ENCODE measurements at places on chromosomes 13 and 19.

- DNase-seq, result no peak
Observed at GRCh38 chr19:45070861-45071544, 5.3 kb downstream of the ZNF296 start.

- DNase-seq, result no peak
Observed at GRCh38 chr19:46911456-46911855, 50.7 kb downstream of the ARHGAP35 start.

- DNase-seq, result no peak
Observed at GRCh38 chr19:32866564-32867265, 2.9 kb downstream of the SLC7A9 start.

DNA sequence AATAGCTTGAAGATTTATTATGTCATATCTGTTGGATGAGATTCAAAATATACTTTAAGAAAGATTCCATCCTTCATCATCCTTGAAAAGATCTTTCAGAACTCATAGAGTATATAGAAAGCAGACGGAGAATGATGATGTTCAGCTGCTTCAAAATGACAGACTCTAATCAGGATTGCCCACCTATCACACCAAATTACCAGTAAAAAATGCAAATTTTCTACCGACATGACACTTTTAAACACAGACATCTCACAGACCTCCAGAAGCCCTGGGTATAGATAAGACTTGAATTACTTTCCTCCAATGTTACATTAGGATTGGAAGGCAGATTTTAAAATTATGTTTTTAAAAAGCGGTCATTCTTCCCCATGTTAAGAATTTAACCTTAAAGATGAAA, 235.5 kb downstream of the GPC6 start:
- DNase-seq, result no peak

- DNase-seq, result no peak
Observed at GRCh38 chr19:5115771-5116202, 146.9 kb downstream of the KDM4B start.

GRCh38 chr13:21291840-21292239, 115.4 kb downstream of the MRPL57 start:
- no peak for DNase-seq

DNA sequence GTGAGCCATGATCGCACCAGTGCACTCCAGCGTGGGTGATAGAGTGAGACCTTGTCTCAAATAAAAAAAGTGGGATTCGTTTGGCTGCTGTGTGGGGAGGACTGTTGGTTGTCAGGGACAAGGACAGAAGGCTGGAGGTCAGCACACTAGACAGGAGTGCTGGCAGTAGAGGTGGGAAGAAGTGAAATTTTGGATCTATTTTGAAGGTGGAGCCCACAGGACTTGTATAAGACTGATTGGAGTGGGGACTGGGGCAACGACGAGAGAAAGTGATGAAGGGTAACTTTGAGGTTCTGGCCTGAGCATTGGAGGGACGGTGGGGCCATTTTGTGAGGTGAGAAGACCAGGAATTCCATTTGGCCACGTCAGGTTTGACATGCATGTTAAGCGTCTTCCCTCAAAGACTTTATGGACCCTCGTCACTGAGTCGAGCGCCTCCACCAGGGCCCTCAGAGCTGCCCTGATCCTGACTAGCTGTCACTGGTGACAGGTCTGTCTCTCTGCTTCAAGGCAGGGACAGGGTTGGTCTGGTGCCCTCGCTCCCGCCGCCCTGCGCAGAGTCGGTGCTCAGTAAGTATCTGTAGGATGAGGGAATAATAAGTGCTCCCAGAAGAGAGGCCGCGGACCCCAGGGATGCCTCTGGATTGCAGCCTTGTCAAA, 673 bp downstream of the CTU1 start:
- no peak for DNase-seq

DNA sequence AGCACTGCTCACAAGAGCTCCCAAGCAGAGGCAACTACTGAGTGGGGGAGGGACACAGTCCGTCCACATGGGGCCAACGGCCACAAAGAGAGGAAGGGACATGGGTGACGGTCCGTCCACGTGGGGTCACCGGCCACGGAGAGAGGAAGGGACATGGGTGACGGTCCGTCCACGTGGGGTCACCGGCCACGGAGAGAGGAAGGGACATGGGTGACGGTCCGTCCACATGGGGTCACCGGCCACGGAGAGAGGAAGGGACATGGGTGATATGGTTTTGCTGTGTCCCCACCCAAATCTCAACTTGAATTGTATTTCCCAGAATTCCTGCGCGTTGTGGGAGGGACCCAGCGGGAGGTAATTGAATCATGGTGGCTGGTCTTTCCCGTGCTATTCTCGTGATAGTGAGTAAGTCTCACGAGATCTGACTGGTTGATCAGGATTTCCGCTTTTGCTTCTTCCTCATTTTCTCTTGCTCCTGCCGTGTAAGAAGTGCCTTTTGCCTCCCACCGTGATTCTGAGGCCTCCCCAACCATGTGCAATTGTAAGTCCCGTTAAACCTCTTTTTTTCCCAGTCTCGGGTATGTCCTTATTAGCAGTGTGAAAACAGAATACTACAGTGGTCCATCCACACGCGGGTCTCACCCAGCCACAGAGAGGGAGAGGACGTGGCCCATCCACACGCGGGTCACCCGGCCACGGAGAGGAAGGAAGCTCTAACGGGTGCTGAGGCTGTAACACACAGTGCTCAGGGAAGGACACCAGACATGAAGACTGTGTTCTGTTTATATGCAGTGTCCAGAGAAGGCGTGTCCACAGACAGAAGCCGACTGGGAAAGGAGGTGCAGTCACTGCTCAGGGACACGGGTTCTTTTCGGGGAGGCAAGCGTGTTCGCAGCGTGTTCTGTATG, 48.5 kb downstream of the GAS6 start:
- peak; percentile 82 for DNase-seq

Measured in inflammatory macrophage treated with lipopolysaccharide for 4 hours (primary cell).